T1000 (cell line): ENCODE measurements at places on chromosomes 5 and 9.

DNA sequence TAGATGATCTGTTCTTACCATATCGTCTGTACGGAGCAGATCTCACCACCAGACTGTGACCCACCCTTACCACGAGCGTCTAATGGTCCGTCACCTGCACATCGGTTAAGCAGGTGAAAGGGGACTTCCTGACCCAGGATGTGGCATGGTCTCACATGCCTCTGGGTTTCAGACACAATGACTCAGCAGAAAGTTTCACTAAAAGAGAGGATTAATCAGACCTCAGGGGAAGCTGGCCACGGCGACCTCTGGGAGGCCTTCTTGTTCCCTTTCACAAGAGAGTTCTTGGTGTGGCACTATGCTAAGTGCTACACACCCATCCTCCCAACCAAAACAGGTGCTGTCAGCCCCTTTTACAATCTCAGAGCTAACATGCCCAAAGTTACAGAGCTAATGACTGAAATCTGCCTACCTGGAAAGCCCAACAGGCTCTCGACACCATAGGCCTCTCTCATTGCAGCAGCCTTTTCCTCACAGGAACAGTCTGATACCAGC is 41.6 kb downstream of the ADAMTS12 start:
- DNase-seq, result peak; percentile 25

- DNase-seq, result no peak
These were observed 307.7 kb downstream of the ADGRV1 start for GRCh38 chr5:90866333-90866732.

GRCh38 chr5:124631874-124632550 is 114.4 kb downstream of the ZNF608 start:
- DNase-seq, result no peak

DNA sequence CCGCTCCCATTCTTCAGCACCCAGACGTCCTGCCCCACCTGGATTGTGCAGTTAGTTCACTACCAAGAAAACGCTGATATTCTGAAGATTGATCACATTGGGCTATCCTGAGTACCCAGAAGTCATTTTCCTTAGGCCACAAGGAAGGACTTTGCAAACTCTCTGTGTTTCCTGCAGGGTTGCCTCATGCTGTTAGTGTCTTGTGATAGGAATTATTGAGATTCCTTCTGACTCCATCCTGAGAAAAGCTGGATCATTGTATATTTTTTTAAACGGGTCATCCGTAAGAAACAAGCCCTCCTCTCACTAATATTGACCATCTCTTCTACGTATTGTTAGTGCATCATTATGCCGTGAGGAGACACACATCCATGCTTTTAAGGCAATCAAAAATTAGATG is 96.0 kb upstream of the DAPK1 start:
- DNase-seq, result no peak

- no peak for DNase-seq
These were observed 46.6 kb downstream of the CD180 start for GRCh38 chr5:67149951-67150523.

- DNase-seq, result peak; percentile 53
These were observed at the start of gene PPP2R2B for GRCh38 chr5:146878476-146879172. Gene PPP2R2B (minus strand): TSS chr5:146878757.

DNA sequence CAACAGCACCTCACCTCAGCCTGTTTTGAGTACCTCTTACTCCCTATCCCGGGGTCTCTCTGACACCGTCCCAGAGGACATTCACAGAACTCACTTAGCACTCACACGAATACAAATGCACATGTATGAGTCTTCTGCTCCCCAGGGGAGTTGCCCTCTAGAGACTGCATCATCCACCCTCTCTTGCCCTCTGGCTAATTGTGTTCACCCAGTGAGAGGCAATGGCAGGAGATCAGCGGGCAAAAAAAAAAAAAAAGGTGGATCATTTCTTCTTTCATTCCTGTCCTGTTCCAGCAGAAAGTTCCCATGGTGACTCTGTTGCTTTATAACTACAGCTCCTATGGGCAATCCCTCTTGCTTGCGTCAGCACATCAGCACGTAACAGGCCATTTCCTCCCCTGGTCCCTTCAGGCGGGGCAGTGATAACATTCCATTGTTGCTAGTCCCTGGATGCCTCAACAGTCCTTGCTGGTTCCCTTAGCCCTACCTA is 23.5 kb upstream of the SNX2 start:
- DNase-seq, result peak; percentile 88
